LoVo (cell line): ENCODE measurements at places on chromosomes 5 and 9.

DNA sequence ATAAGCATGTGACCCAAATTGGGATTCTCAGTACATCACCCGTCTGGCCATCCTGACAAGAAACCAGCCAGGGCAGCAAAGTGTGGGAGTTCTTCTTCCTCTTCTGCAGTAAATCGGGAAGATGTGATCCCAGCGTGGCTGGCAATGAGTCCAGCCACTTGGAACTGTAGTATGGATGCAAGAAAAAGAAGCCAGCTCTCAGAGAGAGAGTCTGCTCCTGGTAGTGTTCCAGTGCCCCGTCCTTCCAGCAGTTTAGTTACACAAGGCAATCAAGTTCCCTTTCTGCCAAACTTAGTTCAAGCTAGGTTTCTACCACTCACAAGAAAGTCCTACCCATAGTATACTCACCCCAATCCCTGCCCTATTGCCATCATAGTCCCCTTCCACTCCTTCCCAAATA, 65.6 kb downstream of the CDK5RAP2 start:
- no peak for DNase-seq

DNA sequence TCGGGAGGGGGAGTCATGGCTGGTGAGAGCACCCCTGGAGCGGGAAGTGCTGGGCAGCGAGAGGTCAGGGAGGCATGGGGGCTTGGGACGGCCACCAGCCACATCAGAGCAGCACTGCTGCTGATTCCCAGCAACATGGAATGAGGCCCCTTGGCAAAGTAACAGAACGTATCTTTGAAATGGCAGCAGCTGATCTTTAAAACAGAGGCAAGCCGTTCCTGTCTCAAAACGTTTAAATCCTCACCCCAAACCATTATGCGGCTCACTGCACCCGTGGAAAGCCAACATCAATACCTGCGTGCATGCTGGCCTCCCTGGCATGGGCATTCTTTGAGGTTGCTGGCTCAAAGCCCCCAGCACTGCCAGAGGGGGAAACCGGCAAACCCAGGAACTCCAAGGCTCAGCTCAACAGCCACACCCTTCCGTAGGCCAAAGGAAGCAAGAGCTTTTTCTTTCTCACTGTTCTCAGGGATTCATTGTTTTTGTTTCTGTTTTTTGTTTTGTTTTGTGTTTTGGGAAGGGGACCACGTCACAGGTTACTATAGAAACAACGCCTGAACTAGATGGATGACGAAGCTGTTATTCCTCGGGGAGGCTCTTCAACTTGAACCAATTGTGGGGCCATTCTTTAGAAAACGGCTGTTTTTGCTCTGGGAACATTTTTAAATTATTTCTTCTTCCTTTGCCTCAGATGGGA, 28.1 kb upstream of the OBP2B start:
- no peak for DNase-seq

- DNase-seq, result no peak
Observed at GRCh38 chr5:151643388-151643787, 43.3 kb downstream of the SPARC start.

DNA sequence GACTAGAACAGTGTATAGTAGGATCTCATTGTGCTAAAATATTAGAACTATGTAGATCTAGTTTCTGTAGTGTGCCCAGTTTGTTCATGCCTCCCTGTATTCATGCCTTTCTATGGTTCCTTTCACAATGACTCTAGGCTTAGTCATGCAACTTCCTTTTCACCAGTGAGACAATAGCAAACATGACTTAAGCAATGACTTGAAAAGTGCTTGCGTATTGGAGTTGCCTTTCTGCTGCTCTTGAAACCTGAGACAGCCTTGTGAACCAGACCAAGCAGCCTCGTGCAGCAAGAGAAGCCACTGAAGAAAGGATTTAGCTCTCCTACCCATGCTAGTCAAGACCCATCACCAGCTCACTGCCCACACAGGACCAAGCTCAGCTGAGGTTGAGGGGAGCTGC, 294.5 kb upstream of the TAS2R1 start:
- DNase-seq, result no peak

- DNase-seq, result no peak
Observed at GRCh38 chr9:16268067-16268881, 602.2 kb downstream of the BNC2 start.

- peak; percentile 32 for DNase-seq
Observed at GRCh38 chr5:157816682-157817386, 42.1 kb downstream of the CLINT1 start.

- peak; percentile 76 for DNase-seq
Observed at GRCh38 chr5:148909766-148910165, 83.4 kb downstream of the ADRB2 start.

- no peak for DNase-seq
Observed at GRCh38 chr9:34331196-34331595, 1.8 kb downstream of the NUDT2 start.

- peak; percentile 39 for DNase-seq
Observed at GRCh38 chr5:135032999-135033861, 798 bp downstream of the PITX1 start.

DNA sequence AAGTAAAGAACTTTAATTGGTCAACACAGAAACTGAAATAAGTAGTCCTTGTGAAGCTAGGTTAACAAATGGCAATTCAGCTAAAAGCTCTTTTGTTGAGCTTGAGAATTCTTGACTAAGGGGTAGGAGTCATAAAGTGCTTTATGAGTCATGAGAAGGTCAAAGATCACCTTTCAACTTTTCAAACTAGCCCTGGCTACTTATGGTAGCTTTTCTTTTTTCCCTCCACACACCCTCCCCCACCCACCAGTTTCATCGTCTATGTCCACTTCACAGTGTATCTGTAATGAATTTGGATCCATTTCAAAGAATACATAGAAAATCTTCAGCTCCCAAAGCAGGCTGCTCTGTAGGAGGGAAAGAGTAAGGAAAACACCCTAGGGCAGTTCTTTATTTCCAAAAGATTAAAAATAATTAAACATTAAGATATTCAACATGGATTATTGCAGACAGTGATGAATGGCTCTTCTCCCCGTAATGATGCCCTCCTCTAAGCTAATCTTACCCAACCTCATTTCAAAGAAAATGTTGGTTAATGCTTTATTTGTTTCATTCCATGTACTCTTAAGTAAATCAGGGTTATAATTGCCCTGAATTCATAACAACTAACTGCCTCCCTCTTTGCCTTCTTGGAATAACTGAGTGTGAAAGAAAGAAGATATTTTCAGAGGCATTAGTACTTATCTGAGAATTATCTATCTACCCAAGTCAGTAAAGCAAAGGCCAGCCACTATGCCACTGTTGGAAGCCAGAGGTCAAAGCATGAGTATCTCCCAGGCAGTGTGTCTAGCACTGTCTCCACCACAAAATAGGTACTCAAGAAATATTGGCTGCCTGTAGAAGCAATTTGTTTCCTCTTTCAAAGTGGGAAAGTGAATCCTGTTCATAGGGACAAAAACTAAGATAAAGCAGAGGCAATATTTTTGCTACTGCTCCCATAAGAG, 290.6 kb downstream of the PIK3R1 start:
- DNase-seq, result peak; percentile 82

GRCh38 chr5:135986891-135987401, 32.2 kb upstream of the LECT2 start:
- DNase-seq, result no peak

- no peak for DNase-seq
Observed at GRCh38 chr5:51997500-51997899, 614.3 kb downstream of the ISL1 start.

GRCh38 chr9:115300874-115301273, 182.9 kb upstream of the TNC start:
- DNase-seq, result no peak

DNA sequence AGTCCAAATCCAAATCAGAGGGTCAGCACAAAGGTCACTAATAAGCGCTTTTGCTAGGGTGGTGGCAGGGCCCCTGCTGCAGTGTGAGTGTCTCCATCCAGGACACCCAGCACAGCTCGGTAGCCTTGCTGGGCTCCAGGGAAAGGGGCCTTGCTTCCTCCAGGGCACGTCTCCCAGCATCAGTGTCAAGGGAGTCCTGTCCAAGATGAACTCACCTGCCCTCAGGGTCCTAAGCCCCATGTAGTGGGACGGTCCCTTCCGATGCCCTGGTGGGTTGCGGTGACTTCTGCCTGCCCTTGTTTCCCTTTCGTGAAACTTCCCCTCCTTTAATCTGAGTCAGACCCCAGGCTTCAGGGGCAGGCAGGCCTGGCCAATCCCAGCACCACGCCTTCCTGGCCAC, 101.7 kb downstream of the ZNF354C start:
- no peak for DNase-seq

DNA sequence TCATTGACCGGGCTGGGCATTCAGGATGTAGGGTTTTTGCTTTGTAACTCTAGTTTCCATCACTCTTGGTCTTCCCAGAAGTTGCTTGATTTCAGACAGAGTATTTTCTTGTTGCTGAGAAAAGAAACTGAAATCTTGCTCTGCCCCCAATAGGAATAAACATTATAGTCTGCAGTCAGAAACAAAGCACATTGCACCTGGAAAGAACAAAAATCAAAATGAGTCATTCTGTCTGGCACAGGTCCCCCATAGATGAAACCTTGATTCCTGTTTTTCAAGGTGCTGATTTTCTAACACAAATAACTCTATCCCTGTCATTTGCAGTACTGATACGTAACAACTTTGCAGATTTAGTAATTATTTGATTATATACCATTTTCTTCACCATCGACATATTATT, 232.1 kb downstream of the FBXO4 start:
- no peak for DNase-seq

GRCh38 chr5:115815693-115816225, 700 bp downstream of the CDO1 start:
- DNase-seq, result no peak

DNA sequence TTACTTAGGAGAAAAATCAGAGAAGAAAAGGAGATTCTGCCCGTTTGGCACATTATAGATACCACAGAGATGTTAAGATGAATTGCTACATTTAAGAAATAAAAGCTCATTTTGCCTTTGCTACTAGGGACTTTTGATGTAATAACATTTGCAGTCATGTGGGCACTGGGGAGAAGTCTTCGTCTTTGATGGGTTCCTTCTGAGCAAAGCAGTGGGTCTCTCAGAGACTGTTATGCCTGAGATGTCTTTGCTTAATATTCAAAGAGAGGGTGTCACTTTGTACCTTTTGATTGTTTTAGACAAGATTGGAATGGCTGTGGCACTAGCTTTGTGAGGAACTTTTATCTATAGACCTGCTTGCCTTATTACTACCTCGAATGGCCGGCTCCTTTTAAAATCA, 25.0 kb downstream of the SLC25A25 start:
- DNase-seq, result no peak

DNA sequence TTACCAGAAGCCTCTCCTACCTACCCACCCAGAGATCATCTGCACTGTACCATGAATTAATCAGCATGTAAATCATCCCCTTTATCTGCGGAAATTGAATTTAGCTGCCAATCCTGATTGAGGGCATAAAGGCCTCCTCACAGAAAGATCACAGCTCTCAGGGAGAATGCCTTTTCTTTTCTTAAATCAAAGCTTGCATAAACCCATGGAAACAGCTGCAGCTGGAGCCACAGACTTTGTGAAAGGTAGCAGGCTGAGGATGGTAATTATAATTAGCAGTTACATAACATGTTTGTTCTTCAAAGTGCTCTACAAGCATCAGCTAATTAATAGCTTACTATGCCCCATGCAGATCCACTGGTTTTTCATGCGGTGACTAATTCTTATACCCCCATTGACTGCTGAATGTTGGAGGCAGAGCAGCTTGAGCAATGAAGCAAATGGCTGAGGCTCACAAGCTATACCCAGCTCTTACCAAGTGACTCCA, 54.6 kb downstream of the SUSD1 start:
- DNase-seq, result no peak

- no peak for DNase-seq
Observed at GRCh38 chr9:16960084-16960483, 89.6 kb upstream of the BNC2 start.

- DNase-seq, result no peak
Observed at GRCh38 chr5:30112867-30113266, 1080.6 kb upstream of the CDH6 start.

GRCh38 chr9:131329241-131329641, 39.7 kb downstream of the PLPP7 start:
- DNase-seq, result no peak

GRCh38 chr5:142537938-142538337, 148.0 kb downstream of the FGF1 start:
- DNase-seq, result no peak

DNA sequence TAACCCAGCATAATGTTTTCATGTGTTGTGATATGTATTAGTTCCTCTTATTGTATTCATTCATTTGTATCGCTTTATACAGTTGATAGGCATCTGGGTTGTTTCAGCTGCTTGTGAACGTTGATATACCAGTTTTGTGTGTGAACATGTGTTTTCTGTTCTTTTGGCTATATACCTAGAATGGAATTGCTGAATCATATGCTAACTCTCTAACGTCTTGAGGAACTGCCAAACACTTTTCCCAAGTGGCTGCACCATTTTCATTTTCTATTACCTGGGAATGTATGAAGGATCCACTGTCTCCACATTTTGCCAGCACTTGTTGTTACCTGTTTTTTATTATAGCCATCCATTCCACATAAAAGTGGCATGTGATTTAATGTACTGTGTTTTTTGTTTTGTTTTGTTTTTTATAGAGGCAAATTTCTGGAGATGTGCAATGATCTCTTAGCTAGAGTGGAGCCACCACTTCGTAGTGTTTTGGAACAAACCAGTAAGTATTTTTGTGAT, 34.6 kb downstream of the HSPA4 start:
- DNase-seq, result no peak

- no peak for DNase-seq
Observed at GRCh38 chr9:88835772-88836171, 155.5 kb upstream of the S1PR3 start.

GRCh38 chr5:90824436-90824835, 265.8 kb downstream of the ADGRV1 start:
- DNase-seq, result no peak

GRCh38 chr9:128213746-128214497, 10.7 kb downstream of the DNM1 start:
- no peak for DNase-seq

DNA sequence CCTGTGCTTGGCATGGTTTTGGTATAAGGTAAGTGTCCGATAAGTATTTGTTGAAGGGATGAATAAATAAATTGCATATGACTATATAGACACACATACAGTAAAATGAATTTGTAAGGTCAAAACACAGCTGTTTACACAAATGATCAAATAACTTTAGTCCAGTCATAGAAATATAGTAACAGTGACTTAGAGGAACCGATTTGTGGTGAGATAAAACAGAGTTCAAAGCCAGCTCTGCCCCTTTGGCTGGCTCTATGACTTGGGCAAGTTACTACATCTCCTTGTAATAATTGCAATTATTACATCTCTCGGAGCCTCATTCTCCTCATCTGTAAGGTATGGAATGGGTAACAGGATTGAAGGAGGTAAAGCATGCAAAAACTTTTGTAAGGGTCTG, 384.0 kb downstream of the PLK2 start:
- no peak for DNase-seq
